ENCODE measurements at places on chromosomes 2 and 18.

DNA sequence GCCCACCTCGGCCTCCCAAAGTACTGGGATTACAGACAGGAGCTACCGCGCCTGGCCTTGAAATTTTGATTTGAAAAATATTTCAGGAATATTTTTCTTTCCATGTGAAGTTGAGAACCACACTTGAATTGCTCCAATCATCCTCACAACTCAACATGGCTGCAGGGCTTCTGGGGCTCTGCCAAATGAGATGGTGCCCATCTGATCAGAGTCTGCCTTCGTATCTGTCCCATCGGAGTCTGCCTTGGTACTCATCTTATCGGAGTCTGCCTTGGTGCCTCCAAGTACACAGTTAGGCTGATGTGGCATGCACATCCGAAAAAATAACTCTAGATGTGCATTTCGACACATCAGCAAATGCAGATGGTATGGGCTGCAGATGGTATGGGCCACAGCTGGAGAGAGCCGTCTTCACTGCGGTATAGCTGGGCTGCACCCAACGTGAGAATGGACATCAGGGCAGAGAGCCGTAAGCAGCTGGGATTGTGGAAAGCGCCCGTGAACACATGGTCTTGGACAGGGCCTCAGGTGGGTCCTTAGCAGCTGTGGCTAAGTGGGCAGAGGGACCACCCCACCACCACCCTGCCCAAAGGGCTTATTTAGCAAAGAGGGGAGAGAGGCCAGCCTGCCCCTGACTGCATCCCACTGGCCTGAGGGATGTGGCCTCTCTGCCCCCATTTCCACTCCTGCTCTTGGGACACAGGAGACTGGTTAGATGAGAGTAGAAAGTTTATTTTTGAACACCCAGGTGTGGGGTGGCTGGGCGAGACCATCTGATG, 52.1 kb upstream of the RBM44 start:
- no peak for DNase-seq

DNA sequence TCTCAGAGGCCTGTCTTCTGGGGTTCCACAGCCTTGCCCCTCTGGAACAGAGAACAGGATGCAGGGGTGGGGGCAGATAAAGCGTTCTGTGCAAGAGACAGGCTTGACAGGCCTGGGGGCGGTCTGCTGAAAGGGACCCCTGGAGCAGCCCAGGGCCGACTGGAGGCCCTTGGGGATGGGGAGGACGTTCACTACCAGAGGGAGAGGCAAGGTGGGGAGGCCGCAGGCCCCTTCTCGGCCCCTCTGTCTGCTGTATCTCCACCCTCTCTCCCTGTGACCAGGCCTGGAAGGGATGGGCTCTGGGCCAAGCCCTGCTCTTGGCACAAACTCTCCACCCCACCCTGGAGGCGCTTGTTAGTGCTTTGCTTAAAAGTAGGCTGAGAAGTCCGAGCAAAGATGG, 27.3 kb upstream of the INHBB start:
- DNase-seq: no peak

DNA sequence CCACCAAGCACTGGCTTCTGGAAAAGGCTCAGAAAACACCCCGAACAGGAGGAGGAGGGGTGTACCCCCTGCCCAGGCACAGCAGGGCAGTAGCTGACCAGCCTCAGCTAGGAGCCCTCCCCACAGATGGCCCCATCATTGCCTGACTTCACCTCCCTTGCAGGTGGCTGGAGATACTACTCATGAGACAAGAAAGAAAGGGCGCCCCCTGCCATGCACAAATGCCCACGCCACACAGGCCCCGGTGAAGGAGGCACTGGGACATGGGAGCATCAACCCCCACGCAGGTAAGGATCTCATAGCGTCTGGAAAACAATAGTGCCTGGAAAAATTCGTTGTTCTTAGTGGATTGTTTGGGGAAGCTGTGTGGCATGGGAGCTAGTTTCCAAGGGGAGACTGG, 240.6 kb downstream of the TFCP2L1 start:
- no peak for DNase-seq

- DNase-seq: no peak
Observed at GRCh38 chr18:75204269-75204731, 4.6 kb downstream of the PTGR3 start.

DNA sequence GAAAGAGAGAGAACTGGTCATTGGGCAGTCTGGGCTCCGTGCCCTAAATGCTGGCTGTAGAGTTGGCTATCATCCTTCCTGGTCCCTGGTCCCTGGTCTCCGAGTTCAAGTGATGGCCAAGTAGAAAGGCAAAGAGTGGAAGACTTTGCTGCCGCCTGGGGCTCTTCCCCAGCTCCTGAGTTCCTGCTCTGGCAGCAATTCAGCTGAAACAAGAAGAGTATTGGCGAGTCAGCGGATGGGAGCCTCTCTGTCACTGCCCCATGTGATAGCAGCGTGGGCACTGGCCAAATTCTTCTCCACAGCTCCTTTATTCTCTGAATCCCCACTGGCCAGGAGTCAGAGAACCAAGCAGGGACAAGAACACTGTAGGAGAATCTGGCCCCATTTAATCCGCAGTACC, 351.0 kb upstream of the POU3F3 start:
- DNase-seq: no peak

DNA sequence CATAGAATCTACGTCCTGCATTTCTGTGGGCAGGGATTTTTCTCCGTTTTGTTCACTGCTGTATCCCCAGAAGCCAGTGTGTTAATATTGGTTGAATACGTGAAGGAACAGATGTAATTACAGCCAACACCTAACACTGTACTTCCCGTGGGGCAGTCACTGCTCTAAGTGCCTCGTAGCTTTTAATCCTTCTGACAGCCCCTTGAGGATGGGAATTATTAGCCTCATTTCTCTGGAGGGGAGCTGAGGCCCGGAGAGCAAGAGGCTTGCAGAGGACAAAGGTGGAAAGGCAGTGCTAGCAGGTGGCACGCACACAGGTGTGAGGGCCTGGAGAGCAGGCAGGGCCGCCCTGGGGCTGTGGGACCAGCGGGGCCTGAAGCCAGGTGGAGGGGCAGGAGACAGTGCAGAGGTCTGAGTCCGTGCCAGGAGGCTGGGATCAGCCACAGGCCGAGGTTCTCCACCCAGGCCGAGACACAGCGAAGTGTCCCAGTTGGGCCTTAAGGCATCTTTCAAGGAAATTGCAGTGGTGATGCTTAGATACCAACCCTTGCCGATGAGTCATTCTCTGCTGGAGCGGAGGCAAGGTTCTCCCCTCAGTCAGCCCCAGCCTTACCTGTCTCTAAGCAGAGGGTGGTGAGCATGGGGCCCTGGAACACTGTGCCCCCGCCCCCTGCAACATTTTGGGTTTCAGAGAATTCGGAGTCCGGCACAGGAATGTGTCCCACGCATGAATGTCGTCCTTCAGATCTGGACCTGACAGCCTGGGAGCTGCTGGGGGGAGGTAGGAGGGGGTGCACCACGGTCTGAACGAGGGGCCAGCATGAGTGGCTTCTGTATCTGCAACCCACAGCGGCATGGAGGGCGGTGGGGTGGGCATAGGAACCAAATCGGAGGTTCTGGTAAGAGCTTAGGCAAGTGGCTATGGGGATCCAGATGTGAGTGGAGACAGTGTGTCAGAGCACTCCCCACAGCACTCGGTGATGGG, 122.6 kb downstream of the GBX2 start:
- no peak for DNase-seq

GRCh38 chr2:7792031-7792651, 874.9 kb downstream of the RNF144A start:
- no peak for DNase-seq

DNA sequence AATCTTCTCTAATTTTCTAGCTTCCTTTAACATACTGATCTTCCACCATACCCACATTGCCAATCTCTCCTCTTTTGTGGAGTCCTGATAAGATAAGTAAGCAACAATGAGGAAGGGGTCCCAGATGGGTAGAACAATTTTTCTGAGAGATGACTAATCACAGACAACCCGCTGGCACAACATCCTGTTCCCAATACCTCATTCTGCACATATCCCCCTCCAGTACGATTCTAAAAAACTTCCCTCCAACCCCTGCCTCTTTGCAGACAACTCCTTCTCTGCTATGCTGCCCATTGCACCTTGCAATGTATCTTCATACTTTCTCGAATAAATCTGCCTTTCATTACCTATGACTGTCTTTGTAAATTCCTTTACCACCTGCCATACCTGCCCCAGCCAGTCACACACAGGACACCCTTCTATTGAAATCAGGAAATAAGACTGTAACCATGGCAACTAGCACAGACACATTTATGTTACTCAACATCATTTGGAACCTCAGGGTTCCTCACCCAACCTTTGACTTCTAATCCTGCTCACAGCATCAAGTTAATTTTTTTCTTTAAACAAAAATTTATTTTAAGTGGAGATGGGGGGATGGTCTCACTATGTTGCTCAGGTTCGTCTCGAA, 7.4 kb upstream of the EXOC6B start:
- DNase-seq: no peak

DNA sequence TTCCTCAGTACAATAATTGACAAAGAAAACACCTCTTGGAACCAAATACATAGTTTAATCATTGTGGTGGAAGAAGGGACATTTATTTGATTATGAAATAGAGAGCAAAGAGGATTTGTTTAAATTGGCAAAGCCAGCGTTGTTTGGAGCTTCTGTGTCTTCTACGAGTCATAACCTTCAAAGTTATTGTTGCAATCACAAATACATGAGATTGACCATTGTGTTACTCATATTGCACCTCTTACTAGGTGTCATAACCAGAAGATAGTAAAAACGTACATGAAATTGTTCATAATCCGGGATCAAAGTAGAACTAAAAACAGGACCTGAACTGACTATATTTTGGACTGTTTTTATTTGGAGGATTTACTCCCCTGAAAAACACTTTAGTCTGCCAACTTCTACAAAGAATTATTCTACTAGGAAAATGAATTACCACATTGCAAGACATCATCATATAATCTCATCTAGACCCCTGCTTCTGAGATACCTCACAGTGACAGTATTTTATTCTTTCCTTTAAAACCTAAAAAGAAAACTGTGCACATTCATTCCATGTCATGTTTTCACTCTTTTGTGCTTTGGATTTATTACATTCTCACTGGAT, 151.7 kb upstream of the KLF7 start:
- DNase-seq: no peak

DNA sequence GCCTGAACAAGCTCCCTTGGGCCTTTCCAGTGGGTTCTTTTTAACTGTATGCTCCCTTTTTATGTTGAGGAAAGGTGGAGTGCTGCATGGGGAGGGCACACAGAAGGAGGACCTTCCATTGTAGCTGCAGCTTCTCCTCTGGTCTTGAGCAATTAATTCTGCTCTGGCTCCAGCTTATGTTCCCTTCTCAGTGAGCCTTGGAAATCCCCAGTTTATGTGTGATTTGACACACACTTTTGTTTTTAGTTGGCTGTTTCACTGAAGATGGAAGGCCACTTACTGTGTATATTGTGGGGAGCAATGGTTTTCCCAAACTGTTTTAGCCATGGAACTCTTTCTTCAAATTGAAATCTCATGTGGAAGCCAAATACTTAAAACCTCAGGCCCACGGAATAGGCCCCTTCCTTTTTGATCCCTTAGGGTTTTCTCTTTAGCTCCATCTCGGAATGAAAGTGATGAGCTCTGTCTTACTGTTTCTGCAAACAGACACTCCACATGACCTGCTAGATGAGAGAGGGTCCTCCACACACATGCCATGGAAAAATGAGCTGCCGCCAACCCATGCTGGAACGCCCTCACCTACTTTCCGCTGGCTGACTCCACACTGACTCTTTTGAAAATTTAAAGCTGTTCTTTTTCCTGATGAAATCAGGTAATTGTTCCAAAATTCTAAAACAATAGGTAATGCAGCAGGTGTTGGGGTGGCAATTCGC, 280.9 kb upstream of the SIX2 start:
- no peak for DNase-seq

- DNase-seq: no peak
Observed at GRCh38 chr2:151981886-151982285, 117.0 kb downstream of the CACNB4 start.

DNA sequence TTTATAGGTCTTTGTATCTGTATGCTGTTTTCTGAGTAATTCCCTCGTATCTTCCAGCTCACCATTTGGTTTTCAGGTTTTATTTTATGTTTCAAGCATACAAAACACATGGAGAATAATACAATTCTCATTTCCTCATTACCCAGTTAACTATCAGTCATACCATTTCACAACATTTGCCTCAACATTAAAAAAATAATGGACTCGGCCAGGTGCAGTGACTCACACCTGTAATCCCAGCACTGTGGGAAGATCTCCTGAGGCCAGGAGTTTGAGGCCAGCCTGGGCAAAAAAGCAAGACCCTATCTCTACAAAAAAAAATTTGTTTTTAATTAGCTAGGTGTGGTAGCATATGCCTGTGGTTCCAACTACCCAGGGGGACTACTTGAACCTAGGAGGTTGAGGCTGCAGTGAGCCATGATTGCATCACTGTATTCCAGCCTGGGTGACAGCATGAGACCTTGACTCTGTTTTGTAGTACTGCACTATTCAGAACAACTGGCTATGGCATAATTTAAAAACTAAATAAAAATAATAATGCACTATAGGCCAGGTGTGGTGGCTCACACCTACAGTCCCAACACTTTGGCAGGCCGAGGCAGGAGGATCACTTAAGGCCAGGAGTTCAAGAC, 20.3 kb downstream of the NPC1 start:
- DNase-seq: no peak

GRCh38 chr2:2286592-2286991, 44.5 kb downstream of the MYT1L start:
- DNase-seq: no peak

GRCh38 chr2:222942561-222942960, 81.7 kb downstream of the ACSL3 start:
- no peak for DNase-seq

GRCh38 chr2:48009256-48009655, 103.0 kb upstream of the FBXO11 start:
- DNase-seq: no peak

GRCh38 chr2:126634273-126634861, 21.6 kb upstream of the GYPC start:
- no peak for DNase-seq

DNA sequence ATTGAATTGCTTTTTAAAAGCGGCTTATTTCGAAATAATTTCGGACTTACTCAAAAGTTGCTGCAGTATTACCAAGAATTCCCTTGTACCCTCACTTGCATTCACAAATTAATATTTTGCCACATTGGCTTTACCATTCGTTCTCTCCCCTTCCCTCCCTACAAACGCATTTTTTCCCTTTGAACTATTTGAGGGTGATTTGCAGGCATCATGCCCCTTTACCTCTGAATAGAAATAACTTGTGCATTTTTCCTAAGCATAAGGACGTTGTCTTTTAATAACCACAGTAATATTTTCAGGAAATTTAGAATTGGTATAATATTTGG, 608 bp downstream of the CCDC138 start:
- DNase-seq: no peak

DNA sequence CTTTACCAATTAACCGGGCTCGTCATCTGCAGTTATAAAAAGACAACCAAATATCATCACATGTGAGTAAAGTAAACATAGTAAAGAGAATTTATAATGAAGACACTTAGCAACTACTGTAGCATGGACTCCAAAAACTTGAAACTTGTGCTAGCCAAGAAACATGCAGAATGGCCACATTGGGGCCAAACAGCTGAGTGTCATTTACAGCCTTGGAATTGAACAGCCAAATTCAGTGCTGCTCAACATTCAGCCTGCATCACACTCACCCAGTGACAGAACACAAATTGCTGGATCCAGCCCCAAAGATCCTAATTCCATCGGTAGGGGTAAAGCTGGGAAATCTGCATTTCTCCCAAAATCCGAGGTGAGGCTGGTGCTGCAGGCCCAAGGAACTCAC, 224.8 kb upstream of the GYPC start:
- DNase-seq: no peak

GRCh38 chr2:234147335-234147861, 96.9 kb downstream of the SPP2 start:
- no peak for DNase-seq
